Germinal center (tissue), 1 donor: ENCODE measurements at places on chromosomes 4 and X.

GRCh38 chr4:40121515-40121914, 64.9 kb downstream of the N4BP2 start:
- DNase-seq, result no peak

DNA sequence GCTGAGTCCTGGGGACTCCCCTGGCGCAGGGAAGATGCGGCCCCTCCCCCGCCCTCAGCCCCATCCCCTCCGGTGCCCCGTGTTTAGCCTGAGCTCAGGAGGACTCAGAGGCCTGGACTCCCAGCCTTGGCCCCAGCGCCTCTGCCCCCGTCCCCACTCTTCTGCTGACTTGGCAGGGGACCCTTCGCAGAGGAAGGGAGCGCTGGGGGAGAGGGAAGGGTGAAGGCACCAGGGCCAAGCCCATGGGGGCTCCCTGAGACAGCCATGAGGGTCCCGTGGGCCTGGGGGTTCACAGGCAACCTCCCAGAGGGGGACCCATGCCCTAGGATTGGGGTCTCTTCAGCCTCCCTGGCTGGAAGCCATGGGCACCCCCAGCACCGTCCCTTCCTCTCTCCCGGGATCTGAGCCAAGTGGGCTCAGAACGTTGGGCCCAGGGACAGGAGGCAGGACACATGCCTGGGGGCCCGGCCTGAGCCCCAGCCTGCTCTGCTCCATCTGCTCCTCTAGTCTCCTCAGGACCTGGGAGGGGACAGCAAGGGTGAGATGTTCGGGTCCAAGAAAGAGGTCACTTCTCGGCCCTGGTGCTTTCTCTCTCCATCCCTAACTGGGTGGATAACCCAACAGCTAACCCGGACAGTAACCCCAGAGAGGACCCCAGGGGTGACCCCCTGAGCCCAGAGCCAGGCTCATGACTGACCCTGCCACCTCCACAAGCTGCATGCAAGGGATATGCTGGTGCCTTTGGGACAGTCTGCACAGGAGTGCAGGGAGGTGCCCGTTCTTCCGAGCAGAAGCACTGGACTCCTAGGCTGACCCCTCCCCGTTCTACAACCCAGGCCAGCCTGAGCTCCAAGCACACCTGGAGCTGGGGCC, 1.5 kb upstream of the CPLX1 start:
- DNase-seq, result no peak

DNA sequence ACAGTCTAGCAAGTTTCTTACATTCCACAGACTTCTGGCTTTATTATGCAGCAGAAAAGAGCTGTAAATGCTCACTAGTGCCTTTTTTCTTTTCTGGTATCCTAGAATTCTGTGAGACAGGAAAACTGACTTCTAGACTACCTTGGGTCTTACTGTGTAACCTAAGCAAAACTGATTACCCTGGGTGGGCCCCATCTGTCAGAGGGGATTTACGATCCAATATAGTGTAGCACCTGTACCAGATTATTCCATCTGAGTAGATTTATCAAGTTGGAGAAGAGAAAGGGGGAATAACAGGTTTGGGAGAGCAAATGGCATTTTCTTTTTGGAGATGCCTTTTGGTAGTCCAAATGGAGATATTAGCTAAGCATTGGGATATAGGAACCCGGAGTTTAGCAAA, 46.7 kb downstream of the FSTL5 start:
- DNase-seq, result no peak

GRCh38 chr4:168550064-168550766, 53.4 kb downstream of the PALLD start:
- no peak for DNase-seq

- no peak for DNase-seq
Measured at GRCh38 chr4:185529413-185529812, 5.9 kb downstream of the PDLIM3 start.

DNA sequence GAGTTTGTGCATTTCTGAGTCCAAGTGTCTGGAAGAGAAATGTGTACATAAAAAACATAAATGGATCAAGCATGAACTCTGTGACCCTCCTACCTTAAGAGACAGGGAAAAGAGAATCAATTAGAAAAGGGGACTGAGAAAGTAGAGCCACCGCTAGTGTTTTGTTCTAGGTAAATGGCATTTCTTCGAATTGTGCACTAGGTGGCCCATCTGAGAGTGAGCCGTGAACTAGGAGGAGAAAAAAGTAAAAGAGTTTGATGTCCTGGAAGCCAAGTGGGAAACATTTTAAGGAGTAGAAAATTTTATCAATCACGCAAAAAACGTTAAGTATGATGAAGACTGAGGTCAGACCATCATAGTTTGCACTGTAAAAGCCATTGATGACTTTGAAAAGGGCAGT, 55.1 kb downstream of the NAF1 start:
- DNase-seq, result no peak

- no peak for DNase-seq
Measured at GRCh38 chr4:111797455-111798163, 347.6 kb upstream of the FAM241A start.

GRCh38 chr4:96146686-96147085, 306.8 kb downstream of the PDHA2 start:
- no peak for DNase-seq

DNA sequence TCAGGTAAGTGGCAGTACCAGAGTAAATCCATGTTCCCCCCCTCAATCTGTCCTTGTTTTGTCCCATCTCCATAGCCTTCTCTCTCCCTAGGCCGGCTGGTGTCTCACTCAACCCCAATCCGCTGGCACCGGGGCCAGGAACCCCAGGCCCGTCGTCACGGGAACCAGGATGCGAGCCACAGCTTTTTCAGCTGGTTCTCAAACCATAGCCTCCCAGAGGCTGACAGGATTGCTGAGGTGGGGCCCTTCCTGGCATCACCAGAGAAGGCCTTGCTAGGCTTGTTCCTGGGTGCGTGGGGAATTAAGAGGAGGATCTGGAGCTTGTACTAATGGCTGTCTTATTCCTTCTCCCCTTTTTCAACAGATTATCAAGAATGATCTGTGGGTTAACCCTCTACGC, 2.7 kb downstream of the TSPYL2 start:
- DNase-seq, result no peak

DNA sequence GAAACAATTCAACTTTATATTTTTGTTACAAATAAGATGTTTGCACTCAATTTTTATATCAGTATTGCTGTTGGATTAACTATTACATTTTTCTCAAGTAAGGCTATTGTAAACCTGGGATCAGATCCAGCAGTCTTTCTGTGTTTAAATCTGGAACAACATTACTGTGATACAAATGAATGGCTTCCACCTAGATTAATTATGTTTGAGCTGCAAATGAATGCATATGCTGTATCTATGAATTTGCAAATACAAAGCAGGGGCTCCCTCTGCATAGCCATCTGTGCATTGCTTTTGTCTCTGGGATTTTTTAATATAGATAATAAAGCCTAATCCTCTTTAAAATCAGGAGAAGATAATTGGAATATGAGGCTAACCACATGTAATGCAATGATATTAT, 69.8 kb upstream of the NEIL3 start:
- no peak for DNase-seq

DNA sequence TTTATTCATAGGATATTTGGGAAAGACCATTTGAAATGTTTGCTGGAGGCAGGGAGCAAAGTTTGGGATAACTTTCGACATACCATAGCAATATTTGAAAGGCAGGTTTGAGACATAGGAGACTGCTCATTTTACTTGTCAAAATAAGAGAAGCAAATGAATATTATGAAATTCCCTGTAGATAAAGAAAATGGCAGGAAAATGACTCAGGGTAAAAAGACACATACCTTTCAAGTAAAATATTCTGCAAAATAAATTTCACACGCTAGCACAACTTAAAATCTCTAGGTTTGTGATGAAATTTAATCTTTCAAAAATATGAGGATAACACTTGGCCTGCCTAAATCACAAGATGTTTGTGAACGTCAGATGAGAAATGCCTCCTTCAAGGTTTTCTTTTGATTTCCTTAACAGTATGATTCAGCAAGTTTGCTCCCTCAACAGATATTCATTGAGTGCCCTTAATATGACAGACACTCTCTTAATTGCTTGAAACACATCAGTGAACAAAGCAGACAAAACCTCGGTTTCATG, 6.6 kb downstream of the TMEM156 start:
- DNase-seq, result no peak

GRCh38 chrX:104318330-104319009, 63.7 kb upstream of the ESX1 start:
- DNase-seq, result no peak

DNA sequence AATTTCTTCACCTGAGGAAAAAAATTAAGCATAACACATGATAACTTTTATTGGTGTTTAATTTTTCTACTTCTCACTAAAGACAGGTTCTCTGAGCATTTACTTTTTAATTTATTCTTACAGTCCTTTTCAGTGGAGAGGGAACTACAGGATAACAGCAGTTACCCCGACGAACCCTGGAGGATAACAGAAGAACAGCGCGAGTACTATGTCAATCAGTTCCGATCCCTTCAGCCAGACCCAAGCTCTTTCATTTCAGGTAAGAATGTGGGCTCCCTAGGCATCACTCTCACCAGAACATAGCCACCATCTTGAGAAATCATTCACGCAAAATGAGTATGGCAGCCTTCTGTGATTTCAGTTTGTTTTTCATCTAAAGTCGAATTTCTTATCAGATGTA, 100.8 kb downstream of the REPS2 start:
- DNase-seq, result no peak

DNA sequence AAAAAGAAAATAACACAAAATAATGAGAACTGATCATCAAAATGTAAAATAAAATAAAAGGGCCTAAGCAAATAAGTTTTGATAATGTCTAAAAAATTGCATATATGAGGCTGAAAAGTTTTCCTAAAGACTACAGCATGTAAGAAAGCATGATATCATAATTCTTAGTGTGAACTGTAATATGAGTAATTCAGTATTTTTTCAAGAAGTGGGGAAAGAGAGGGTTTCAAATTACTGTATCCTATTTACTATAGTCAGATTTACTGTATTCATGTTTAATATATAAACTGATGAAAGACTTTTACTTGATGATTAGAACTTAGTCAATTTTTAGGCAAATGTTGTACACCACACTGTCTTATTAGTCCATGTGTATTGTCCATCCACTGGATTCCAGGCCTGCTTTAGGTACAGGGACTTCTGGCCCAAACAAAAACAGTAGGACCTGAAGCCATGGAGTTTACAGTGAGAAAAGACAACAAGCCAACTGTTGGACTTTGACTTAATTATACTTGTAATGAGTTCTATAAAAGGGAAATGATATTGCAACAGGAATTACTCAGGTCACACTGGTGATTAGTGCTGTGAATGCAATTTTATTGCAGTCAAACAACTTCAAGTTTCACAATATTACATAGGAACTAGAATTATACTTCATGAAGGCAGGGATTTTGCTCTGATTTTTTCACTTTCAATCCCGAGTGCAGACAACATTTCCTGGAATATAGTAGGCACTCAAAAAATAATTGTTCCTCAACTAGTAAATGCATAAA, 517.7 kb upstream of the GALNT7 start:
- DNase-seq, result no peak

GRCh38 chr4:138204507-138204906, 37.6 kb downstream of the SLC7A11 start:
- DNase-seq, result no peak

GRCh38 chrX:134764202-134764785, 106.0 kb upstream of the PLAC1 start:
- peak; percentile 53 for DNase-seq

DNA sequence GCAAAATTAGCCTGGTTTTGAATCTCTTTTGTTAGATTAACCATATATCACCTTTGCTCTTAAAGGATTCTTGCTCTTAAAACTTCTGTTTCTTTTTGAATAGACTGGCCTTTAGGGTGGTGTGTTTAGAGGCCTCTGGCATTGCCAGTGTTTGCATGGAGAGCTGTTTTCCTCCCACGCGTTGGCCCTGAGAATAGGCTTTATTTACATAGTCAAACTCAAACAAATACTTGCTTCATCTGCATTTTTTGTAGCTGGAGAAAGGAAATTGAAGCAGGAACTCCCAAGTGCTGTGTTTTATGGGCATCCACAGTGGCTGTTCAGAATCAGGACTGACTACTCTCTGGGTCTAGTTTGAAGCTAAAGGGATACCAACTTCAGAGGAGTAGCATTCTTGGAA, 2.7 kb downstream of the SHROOM2 start:
- DNase-seq, result no peak

- DNase-seq, result no peak
Measured at GRCh38 chr4:86595426-86595805, 1.3 kb downstream of the PTPN13 start.

GRCh38 chrX:10062352-10062751, 94.4 kb upstream of the CLCN4 start:
- DNase-seq, result no peak

DNA sequence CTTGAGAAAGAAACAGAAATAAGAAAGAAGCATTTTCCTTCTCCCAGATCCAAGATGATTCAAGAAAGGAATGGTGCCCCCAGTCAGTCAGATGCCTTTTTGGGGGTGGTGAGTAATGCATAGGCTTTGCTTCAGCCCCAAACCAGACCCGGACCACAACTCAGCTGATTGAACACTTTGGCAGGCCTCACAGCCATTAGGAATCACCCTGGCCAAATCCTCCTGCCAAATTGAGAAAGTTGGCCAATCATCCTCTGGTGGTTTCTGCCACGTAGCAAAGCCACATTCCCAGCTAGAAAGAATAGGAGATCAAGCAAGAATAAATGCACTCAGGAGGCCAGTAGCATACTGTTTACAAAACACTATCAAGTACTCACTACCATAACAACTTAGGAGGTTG, 33.7 kb downstream of the FRMD7 start:
- DNase-seq, result no peak

DNA sequence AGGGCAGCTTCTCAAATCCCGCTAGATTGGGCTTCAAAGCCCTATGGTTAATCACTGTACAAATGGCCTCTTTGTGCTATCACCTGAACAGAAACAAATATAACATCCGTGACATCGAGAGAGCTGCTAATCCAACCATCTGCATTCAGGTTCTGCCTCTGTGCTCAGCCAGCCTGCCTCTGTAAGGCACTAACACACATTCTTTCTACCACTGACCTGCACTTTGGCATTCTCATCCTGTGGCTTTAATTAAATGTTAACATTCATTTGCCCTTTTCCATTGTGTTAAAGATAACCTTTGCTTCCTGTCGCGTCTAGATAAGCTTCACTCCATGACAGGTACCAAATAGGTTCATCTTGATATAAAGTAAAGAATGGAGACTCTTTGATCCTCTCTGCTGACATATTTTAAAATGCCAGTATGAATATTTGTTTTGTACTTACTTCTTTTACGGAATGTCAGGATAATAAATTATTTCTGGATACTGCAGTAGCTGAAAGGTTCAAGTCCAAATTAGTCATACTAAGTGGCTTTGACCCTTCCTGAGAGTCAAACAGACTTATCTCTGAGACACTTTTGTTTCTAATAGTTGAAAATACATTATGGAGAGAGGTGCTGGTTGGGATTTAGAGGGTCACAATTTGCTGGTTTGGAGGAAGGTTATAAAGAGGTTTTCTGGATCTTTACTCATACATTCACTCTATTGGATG, 505.7 kb downstream of the PACRGL start:
- DNase-seq, result no peak

DNA sequence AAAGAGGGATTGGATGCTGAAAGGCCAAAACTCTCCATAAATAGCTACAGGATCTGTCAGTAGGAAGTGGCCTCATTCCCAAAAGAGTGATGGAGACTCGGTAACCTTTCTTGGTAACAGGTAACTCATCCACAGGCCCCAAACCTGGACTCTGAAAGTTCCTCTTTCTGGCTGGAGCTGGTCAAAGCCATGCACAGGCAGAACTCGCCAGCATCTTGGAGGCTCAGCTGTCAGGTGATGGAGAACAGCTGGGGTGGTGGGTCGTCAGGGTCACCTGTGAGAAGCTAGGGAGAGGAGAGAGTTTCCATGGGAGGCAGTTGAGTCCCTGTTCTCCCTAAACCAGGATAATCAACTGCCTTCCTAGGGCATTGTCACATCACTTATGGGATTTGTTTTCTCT, 354.3 kb upstream of the GATB start:
- no peak for DNase-seq
